Cerebellum (tissue), 4 donors: ENCODE measurements at places on chromosomes 4 and X.

DNA sequence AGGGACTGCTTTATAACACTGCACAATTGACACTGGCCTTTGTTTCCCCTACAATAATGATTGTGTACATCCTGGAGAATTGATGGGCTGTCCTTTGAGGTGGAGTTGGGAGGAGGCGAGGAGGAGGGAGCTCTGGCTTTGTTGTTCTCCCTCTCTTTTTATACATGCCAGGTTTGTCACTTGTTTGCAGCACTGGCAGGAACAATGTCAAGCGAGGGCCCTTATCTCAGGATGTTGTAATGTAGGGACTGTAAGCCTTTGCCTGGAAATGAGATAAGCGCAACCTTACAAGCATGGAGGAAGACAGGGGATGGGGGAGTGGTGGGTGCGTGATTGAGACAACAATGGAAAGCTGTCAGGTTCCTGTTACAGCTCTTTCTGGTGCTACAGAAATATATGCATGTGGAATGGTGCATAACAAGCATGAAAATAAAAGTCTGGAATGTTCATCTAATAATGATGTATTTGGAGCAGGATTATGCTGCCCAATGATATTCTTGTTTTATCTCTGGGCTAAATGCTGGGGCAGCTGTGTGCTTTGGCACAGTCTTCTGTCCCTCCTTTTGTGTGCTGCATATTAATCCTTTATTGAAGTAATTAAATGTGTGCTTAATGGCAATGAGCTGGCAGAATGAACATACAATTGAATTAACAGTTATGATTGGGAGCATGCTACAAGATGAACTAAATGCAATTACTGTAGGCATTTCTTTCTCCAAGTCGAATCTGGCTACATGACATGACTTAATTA lies 294.4 kb downstream of the GPAT3 start:
- no peak for DNase-seq

- no peak for DNase-seq
Observed at GRCh38 chrX:153473126-153473525, 2.8 kb upstream of the HAUS7 start.

- DNase-seq: no peak
Observed at GRCh38 chrX:64229154-64229553, 1.3 kb downstream of the ASB12 start.

- no peak for DNase-seq
Observed at GRCh38 chr4:17077105-17077504, 178.7 kb upstream of the LDB2 start.

DNA sequence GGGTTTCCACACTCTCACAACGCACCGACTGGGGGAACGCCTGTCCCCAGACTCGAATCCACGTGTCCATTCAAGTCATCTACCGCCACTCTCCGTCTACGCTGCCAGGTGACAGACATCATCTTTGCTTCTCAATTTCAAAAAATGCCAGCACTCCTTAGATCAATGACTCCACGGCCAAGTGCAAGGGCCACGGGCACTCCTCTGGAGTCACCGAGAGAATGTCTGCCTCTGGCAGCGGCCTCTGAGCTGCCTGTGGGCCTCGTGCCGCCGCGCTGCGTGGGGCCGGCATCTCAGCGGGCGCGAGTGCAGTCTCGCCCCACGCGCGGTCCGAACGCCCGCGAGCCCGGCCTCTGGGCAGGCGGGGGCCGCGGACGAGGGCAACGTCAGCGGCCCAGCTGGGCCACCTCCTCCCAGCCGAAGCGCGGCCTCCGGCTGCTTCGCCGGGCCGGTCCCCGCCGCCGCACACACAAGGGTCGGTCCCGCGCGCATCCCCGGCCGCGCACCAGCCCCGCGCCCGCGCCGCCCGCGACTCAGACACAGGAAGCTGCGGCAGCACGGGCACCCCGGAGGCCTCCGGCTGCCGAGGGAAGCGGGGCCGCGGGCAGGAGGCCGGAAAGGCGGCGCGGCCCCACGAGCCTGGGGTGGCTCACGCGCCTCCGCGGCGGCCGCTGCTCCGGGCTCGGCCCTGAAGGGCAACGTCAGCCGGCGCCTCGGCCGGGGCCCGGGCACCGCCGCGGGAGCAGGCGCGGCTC lies 450 bp downstream of the ACSL1 start:
- DNase-seq: peak; percentile 42

GRCh38 chr4:169745291-169745690 lies 12.5 kb downstream of the HPF1 start:
- DNase-seq: no peak

DNA sequence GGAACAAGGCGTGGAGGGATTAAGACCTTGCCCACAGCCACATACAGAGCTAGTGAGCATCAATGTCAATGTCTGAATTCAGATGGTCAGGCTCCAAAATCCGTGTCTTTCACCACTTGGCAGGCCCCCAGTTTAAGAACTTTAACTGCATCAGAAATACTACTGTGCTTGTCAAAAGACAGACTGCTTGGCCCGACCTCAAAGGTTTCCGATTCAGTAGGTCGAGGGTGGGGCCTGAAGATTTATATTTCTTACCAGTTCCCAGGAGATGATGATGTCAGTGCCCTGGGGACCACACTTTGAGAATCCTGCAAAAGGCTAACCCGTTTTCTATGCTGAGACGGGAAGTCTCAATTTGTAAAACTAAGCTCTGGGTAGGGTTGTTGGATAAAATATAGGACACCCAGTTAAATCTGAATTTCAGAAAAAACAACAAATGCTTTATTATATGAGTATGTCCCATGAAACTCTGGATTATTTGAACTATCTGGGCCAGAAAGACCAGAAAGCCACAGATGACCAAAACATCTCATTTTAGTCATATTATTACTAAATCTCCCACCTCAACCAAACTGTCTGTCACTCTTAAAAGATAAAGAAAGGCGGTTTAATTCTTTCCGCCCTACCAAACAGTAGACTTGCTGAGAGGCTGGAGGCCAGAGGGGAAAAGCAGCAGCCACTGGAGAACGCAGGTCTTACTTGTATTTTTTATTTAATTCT lies 42.7 kb downstream of the GATB start:
- no peak for DNase-seq

DNA sequence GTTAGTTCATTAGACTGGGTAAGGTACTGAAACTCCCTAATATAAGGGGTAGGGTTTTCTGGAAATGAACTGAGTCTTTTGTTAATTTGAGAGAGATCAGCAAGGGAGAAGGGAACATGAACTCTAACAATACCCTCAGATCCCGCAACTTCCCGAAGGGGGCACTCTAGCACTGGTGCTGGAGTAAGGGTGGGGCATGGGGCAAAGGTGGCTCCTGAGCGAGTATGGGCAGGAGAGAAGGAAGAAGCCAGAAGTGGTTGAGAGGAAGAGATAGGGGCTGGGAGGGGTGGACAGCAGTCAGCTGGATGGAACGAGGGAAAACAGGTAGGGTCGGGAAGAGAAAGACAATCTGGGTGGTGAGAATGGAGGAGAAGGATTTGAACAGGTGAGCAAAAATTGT lies 183.2 kb upstream of the MAGEE2 start:
- DNase-seq: no peak
